ENCODE measurements at places on chromosomes 3 and 15.
A peak's percentile ranks its signal among the peaks of the same experiment; 100 is the strongest.

- DNase-seq, result no peak
Measured at GRCh38 chr15:68651916-68652525, 73.2 kb downstream of the CORO2B start.

- DNase-seq, result no peak
Measured at GRCh38 chr3:147400999-147401398, 5.3 kb downstream of the ZIC4 start.

DNA sequence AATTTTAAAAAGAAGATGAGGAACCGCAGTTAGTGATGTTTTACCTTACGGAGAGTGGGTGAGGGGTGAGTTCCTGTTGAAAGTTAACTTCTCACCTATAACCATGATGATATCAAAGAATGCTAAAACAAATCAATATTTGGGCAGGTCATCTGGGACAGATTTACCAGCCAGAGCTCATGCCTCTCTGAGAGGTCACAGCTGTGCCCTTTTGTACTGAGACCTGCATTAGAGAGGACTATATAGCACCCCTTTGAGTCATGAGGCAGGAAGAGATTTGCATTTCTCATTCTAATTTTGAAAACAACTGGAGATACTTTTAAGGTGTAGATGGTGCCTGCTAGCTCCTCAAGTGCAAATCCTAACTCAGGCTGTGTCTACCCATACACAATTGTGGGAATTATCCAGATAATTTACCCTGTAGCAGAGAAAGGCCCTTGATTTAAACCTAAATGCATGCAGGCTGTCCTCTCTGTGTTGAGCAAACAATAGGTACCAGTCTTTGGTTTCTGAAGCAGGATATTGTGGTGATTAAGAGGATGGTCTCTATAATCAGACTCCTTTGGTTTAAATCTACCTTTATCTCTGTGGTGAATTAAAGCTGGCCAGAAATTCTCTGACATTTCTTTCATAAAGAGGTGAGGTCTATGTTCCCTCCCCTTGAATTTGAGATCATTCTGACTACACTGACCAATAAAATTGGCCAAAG is 5.8 kb upstream of the TM4SF4 start:
- no peak for DNase-seq

DNA sequence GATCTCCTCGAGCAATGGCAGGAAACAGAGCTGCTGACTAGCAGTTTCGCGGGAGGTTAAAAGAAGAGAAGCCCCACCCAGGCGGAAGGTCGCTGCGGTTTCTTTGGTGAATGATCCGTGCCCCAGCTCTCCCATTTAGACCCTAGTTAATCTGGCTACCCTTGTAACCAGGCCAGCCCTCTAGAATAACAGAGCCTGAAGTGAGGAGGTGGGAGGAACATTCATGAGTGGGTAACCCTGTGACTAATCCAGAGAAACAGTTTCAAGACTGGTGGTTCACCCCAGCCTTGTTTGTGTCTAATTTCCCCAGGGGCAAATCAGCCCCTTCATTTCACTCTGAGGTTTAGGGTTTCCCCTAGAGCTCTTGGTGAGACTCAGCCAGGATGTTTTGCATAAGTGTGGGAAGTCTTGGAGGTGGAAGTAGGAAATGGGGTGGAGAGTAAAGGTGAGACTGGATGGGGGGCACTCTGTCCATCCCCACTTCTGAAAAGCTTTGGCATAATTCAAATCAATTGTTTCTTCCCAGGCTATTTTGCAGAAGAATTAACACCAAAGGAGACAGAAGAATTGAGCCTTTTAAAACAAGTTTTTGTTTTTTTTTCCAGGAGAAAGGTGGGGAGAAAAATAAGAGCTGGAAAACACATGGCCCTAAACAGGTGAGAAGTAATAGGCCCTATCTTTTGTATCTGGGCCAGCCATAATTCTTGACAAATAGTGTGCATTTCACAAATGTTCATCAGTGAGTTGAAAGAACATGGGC is 303.1 kb downstream of the RPLP1 start:
- DNase-seq, result peak; percentile 64

GRCh38 chr3:66270701-66271100 is 49.9 kb downstream of the SLC25A26 start:
- no peak for DNase-seq

GRCh38 chr15:70605606-70606410 is 157.6 kb downstream of the UACA start:
- DNase-seq, result peak; percentile 86

DNA sequence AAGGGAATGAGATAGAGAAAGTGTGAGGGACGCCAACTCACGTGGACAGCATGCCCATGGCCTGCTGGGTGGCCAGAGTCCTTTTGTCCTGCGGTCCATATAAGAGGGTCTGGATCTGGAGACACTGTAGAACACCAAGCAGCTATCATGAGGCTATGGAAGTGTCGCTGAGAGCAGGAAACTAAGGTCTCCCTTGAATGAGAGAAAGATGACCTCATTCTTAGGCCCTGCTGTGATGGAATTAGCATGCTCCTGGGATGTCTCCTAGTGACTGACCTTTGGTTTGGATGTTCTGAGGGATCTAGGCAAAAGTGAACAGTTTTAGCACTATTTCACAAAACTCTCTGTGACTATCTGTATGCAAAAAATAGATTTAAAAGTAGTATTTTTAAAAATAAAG is 34.4 kb downstream of the SYNM start:
- DNase-seq, result no peak

GRCh38 chr3:52458770-52459545 is 3.6 kb downstream of the NISCH start:
- no peak for DNase-seq

GRCh38 chr3:64056606-64057180 is 33.4 kb upstream of the PSMD6 start:
- peak; percentile 91 for DNase-seq

GRCh38 chr3:128850544-128850943 is 28.9 kb upstream of the ACAD9 start:
- no peak for DNase-seq

DNA sequence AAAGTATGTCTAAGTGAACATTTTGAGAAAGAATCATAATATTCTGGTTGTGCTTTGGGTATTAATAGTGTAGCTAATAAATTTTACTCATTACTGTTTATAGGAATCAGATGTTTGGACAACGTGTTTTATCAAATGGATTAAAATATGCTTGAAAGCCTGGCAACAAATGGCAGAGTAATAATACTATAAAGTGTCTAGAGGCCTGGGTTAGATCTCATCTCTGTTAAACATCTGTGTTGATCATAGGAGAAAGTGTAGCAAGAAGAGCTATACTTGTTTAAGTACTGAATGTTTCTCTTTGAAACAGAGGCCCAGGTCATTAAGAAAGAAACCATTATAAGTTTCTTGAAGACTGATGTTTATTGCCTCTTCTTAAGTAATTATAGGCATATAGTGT is 30.5 kb downstream of the VPS8 start:
- no peak for DNase-seq

DNA sequence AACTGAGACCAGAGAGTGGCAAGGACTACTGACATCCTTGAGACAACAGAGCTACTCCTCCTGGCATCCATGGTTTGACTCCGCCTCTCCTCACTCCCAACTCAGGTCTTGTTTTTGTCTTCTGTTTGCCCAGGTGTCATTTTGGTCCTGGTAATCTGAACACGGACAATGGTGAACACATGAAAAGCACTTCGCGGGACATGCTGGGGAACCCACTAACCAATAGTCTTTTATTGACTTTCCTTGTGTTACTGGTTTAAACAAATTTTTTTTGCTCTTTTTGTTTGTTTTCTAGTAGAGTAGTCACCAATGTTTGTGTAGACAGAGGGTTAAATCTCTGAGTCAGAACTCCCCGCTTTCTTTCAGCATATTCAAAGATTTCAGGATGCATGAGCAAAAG is 38.4 kb downstream of the LARP6 start:
- DNase-seq, result no peak

DNA sequence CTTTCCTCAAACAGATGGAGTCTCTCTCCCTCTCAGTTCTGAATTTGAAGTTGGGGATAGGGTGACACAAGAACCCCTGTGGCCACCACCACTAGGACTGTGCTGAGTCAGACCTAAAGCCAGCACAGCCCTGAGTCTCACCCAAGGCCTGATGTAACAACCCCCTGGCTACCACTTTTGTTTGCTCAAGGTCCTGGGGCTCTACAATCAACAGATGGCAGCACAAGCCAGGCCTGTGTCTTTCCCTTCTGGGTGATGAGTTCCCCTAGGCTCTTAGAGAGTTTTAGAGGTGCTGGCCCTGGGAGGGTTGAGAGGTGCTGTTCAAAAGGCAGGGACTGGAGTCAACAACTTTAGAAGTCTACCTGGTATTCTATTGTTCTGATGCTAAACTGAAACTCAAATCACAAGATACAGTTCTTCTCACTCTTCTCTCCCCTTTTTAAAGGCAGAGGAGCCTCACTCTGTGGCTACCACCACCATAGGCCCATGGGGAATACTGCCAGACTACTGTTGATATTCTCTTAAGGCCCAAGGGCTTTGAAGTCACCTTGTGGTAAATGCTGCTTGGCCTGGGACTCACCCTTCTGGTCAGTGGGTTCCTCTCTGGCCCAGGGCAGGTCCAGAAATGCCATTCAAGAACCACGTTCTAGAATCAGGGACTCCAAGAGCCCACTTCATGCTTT is 6.5 kb downstream of the OR5K4 start:
- DNase-seq, result no peak

GRCh38 chr15:53833134-53833624 is 73.7 kb upstream of the WDR72 start:
- DNase-seq, result peak; percentile 18

Data from fibroblast of skin of right biceps (primary cell).